ENCODE measurements at places on chromosomes 6 and 20.

GRCh38 chr20:21640556-21640955 lies 64.9 kb upstream of the PAX1 start:
- no peak for DNase-seq
- H3K27ac ChIP-seq = no peak overlapping the region
- no peak overlapping the region for H3K4me3 ChIP-seq
- no peaks in the 10 kb centered on the region for H3K27me3 ChIP-seq
- H3K36me3 ChIP-seq = no peaks in the 10 kb centered on the region

DNA sequence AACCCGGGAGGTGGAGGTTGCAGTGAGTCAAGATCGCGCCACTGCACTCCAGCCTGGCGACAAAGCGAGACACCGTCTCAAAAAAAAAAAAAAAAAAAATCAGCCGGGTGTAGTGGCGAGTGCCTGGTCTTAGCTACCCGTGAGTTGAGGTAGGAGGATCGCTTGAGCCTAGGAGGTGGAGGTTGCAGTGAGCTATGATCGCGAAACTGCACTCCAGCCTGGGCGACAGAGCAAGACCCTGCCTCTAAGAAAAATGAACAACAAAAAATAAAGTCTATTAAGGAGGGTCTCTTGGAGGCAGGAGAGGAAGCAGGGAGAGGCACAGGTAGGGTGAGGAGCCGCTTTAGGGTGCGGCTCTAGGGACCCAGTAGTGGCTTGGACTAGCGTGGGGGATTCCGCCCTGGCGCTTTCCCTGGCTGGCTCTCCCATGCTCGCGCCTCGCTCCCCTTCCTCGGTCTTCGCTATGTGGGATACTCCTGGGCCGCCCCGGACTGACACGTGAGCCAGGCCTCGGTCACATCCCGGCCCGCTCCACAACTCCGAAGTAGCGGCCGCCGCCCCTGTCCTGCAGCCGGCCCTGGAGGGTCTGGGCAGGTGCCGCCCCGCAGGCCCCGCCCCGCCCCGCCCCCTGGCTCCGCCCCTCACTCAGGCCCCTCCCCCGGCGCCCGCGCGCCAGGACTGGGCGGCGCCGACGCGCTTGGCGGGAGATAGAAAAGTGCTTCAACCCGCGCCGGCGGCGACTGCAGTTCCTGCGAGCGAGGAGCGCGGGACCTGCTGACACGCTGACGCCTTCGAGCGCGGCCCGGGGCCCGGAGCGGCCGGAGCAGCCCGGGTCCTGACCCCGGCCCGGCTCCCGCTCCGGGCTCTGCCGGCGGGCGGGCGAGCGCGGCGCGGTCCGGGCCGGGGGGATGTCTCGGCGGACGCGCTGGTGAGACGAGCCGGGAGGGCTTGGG lies at the start of gene MYBL2:
Gene MYBL2 (plus strand): TSS at position 739 of the 953 bp plus-strand sequence. CDS start 170 bp downstream, at position 909.
- DNase-seq = peak; percentile 80
- peaks cover 12% of the 10 kb centered on the region for H3K4me1 ChIP-seq
- no peak within 1 kb of the TSS for H3K27ac ChIP-seq
- H3K27me3 ChIP-seq = no peaks in the 10 kb centered on the region

DNA sequence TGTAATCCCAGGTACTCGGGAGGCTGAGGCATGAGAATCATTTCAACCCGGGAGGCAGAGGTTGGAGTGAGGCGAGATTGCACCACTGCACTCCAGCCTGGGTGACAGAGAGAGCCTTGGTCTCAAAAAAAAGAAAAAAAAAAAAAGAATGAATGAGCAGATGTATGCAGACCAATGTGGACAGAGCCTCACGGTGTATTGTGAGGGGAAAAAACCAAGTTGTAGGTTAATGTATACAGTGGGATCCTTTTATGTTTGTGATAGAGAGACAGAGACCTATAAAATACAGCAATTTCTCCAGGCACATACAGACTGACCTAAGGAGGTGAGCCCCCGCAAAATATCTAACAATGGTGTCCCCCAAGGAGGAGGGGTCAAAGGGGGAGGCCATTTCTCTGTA lies 11.7 kb downstream of the TGM2 start:
- DNase-seq = no peak
- H3K36me3 ChIP-seq = no peaks in the 10 kb centered on the region
- no peaks in the 10 kb centered on the region for H3K4me1 ChIP-seq
- no peak overlapping the region for H3K4me3 ChIP-seq

DNA sequence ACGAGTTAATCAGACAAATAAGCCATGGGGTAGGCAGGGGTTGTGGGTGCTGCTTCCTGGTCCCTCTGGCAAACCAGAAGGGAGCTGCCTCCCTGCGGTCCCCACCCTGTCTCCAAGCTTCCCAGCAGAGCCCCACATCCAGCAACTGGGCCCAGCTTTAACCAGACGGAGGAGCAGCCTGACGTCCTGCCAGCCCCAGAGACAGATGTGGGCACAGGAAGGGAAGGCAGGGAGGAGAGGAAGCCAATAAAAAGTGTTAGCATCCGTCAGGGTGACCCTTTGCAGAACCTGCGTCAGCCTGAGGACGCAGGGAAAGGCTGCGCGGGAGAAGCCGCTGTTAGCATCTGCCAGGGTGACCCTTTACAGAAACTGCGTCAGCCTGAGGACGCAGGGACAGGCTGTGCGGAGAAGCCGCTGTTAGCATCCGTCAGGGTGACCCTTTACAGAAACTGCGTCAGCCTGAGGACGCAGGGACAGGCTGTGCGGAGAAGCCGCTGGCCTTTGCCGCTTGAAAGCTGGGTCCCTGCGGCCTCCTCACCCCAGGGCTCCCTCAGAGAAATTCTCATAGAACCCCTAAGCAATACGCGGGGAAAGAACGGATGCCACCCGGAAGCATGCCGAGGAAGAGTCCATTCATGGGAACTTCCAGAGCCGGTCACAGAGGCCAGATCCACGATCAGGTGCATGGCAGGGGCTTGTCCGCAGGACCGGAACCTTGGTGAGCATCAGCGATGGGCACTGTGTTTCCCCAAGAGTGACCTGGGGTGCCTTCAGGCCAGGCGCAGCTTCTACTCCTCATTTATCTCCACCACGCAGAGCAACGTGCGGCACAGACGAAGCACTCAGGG lies 15.9 kb downstream of the DLL1 start:
- H3K4me3 ChIP-seq = no peak overlapping the region
- no peak overlapping the region for H3K27ac ChIP-seq
- peaks cover 4% of the 10 kb centered on the region for H3K27me3 ChIP-seq

DNA sequence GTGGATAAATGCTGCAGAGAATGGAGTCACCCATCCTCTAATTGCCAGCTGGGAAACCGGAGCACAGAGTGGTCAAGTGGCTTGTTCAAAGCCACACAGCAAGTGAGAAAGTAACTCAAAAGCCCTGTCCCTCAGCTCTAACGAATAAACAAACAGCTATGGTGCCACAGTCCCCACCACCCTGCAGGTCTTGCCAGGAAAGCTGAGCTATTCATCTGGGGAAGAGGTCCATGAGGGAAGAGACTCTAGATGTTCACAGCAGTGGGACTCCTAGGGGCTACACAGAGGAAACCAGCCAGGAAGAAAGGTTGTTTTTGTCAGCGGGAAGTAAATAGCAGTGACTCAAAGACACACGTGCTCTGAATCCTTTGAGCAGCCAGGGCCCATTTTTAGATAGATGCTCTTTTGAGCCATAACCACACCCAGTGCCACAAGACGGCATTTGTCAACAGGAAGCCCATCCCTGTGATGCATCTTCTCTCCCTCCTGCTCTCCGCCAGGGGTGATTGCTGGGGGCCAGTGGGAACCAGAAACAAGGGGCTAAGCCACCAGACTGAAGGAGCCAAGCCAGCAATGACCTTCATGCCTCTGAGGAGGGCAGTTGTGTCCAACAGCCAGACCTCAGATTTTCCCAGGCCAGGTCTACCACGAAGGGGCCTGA lies 32.4 kb upstream of the TCP11 start:
- no peak overlapping the region for H3K27ac ChIP-seq
- H3K27me3 ChIP-seq = peaks cover 9% of the 10 kb centered on the region
- no peak overlapping the region for H3K4me3 ChIP-seq
- no peak for DNase-seq

DNA sequence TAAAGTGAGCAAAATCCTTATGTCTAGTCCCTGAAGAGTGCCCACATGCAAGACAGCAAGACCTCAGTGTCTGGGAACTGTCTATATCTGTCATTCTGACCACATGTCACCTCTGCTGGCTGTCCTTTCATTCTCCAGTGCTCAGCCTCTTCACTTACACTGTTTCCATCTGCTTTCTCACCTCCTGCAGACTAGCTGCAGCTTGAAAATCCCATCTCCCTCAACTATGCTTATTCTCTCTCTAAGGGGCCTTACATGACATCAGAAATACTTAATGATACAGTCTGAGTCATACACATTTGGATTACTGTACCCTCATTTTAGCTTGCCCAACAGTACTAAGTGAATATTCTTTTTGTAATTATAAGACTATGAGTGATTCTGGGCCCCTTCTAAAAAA lies 587.8 kb downstream of the EPM2A start:
- no peak for DNase-seq
- H3K4me1 ChIP-seq = no peaks in the 10 kb centered on the region
- H3K36me3 ChIP-seq = no peaks in the 10 kb centered on the region
- H3K27ac ChIP-seq = no peak overlapping the region
- H3K27me3 ChIP-seq = peaks cover 2% of the 10 kb centered on the region
- H3K4me3 ChIP-seq = no peak overlapping the region

DNA sequence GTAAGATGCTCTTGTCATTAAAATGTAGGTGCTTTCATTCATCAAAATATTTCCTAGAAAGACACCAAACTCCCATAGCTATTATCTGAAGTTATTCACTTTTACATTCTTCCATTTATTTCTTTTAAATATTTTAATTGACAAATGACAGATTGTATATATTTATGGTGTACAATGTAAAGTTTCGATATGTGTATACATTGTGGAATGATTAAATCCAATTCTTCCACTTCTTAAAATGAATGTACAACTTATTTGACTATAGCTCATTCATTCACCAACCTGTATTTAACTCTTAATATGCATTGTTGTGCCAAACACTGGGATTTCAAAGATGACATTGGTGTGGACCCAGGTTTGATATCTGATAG lies 41.0 kb downstream of the CCN2 start:
- no peak overlapping the region for H3K4me3 ChIP-seq
- peaks cover 11% of the 10 kb centered on the region for H3K27me3 ChIP-seq
- no peak for DNase-seq

- no peak for DNase-seq
- no peaks in the 10 kb centered on the region for H3K27me3 ChIP-seq
- peaks cover 53% of the 10 kb centered on the region for H3K36me3 ChIP-seq
- no peaks in the 10 kb centered on the region for H3K4me1 ChIP-seq
- H3K27ac ChIP-seq = no peak overlapping the region
Measured at GRCh38 chr20:41510224-41510623, 108.0 kb downstream of the CHD6 start.

- no peak overlapping the region for H3K4me3 ChIP-seq
- no peaks in the 10 kb centered on the region for H3K36me3 ChIP-seq
- DNase-seq = no peak
- H3K27ac ChIP-seq = no peak overlapping the region
Measured at GRCh38 chr6:25199544-25199943, 79.6 kb upstream of the CARMIL1 start.

DNA sequence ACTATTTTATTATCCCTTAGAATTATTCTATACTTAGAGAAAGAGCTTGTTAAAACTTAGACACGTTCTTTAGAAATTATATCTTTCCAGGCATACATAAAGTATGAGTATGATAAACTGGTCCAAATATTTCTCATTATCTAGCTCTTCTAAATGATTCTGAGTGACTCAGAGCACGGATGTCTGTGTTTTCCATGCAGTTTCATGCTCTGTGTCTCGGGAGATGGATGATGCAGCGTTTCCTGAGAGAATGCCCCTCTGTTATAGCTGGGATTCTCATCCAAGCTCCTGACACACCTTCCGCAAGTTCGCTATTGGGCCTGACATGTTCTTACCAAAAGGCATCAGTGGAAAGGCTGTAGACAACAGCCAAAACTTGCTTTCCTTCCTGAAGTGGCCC lies 19.3 kb downstream of the SIRT5 start:
- H3K4me3 ChIP-seq = no peak overlapping the region
- no peak overlapping the region for H3K27ac ChIP-seq
- no peak for DNase-seq
- H3K27me3 ChIP-seq = no peaks in the 10 kb centered on the region
- H3K36me3 ChIP-seq = peaks cover 32% of the 10 kb centered on the region
- H3K4me1 ChIP-seq = no peaks in the 10 kb centered on the region

DNA sequence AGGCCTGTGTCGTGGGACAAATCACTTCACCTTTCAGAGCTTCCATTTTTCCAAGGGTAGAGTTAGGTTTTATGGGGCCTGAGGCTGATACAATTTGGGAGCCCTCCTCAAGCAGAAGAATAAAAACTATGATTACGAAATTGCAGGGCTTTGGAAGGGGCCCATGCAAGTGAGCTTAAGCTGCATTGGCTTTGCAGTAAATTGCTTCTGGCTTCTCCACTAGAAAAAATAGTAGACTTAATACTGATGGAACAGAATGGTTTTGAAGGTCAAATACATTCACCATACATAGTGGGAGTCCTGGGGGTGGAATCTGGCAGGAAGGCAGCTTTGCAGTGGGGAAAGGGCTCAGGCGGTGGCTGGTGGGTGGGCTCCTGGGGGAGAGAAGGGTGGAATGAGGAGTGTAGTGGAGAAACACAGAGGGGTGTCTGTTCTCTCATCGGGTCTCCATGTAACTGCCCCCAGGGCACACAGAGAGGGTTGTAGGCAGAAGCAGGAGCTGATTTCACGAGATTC lies 55.9 kb upstream of the RNF24 start:
- no peaks in the 10 kb centered on the region for H3K27me3 ChIP-seq
- no peak overlapping the region for H3K4me3 ChIP-seq
- no peak for DNase-seq
- no peak overlapping the region for H3K27ac ChIP-seq
- H3K4me1 ChIP-seq = no peaks in the 10 kb centered on the region
- no peaks in the 10 kb centered on the region for H3K36me3 ChIP-seq

DNA sequence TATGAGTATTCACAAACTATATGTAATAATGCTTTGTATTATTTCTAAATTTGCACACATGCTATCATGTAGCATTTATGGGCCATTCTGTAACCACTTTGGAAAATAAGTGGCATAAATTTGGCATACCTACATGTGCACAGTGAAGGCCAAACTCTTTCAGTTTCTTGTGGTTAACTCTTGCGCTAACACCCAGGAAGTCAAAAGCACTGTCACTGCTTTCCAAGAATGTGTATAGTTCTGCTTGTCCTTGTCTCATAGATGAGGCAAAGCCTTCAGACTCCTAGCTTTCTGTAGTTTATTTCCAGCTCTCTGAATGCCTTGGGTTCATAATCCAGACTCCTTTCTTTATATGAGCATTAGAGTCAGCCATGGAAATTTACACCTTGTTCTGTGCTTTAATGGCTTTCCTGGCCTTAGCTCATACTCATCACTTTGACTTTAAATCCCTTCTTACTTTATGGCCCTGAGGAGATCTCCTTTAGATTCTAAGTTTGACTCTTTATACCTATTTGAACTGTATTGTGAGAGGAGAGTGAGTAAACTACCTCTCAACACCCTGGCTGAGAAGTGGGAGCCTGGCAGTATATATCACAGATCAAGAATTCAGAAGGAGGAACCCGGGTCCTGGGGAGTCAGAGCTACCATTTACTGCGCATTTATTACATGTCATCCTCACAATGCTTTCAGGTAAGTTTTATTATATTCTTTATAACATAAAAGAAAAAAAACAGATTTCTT lies 949 bp upstream of the SLC17A3 start:
- no peaks in the 10 kb centered on the region for H3K4me1 ChIP-seq
- H3K27ac ChIP-seq = no peak overlapping the region

GRCh38 chr20:10462516-10462915 lies 27.4 kb downstream of the SLX4IP start:
- H3K4me3 ChIP-seq = no peak overlapping the region
- peaks cover 4% of the 10 kb centered on the region for H3K36me3 ChIP-seq
- no peak for DNase-seq
- H3K27me3 ChIP-seq = no peaks in the 10 kb centered on the region

Measured in CD4-positive, CD25-positive, alpha-beta regulatory T cell (primary cell).